Mesothelial cell of epicardium (in vitro differentiated cells): ENCODE measurements at places on chromosomes 3 and 15. TPM values are rescaled to one million over a fixed set of nuclear protein-coding genes. Genes with fewer than 3 reads are reported as not detected.

Gene CPLX3
- 0.14 TPM in 1 of 3 replicates, not detected in the others for total RNA-seq

DNA sequence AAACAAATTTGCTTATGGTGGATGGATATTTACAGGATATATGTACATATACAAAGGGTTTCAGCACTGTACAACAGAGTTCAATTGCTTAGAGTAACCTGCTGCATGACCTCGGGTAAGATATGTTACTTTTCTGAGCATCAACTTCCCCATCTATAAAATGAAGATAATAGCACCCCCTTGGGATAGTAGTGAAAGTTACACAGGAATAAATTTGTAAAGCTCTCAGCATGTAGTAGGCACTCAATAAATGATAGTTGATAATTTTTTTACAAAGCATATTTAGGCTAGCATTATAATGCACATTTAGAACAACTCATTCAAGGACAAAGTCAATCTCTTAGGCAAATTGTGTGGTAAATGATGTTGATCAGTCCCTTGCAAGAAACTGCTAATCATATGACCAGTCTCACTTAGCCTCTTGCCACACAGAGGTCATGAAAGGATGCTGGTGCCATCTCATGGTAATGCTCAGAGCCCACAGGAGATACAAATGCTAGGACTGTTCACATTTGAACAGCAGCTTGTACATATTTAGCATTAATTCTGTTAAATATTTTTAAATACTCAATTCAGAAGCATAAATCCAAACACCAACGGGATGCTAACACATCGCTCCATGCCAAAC lies 123.9 kb downstream of the MAGI1 start:
- H3K4me3 ChIP-seq, result no peak overlapping the region
- no peak overlapping the region for H3K27ac ChIP-seq
- H3K4me1 ChIP-seq, result peaks cover 23% of the 10 kb centered on the region
- peaks cover 10% of the 10 kb centered on the region for H3K36me3 ChIP-seq

DNA sequence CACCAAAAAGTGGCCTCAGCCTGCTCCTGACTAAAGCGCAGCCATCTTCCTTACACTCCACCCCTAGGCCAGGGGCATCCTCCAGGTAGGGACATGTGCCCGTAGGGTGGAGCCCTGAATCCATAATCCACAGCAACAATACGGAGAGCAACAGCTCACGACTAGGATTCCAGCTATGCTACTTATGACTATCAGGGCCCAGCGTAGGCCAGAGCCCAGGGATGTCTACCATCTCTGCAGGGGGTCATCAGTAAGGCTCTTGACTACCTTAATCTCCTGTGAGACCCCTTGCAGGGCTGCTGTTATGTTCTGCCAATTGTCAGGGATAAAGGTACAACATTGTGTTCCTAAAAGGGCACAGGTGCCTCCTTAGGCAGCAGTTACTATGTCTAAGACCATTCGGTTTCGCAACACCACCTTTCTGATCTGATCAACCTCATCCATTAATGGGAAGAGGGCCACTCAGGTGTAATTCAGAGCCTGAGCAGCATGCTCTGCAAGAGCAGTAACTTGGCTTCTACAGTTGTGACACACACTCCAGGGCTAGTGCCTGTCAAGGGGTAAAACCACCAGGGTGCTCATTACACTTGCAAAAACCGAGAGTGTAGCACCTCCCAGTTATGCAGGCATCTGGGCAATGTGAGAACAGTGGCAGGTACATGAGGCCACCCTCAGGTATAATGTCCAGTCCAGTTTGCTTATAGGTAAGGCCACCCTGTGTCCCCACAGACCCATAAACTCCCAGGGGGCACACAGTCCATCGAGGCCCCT lies 11.0 kb downstream of the CCRL2 start:
- H3K27ac ChIP-seq, result no peak overlapping the region
- DNase-seq, result no peak
- H3K27me3 ChIP-seq, result no peaks in the 10 kb centered on the region
- H3K4me1 ChIP-seq, result peaks cover 13% of the 10 kb centered on the region
- H3K36me3 ChIP-seq, result no peaks in the 10 kb centered on the region
- no peak overlapping the region for H3K4me3 ChIP-seq

DNA sequence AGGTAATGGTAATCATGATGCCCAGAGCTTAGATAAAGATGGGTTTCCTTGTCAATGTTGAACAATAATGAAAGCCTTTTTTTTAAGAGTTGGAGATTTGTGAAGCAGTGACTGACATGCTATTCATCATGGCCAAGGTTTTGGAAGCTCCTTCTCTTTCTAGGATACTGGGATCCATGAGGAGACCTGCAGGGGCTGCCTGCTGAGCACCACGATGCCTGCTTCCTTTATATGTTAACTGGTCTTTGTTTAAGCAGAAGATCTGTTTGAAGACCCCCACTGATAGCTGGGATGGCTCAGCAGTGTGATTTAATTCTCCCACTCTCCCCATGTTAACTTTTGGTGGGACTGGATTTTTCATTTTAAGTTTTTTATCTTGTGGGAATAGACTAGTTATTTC lies 15.8 kb downstream of the RBP1 start:
- H3K36me3 ChIP-seq, result peaks cover 43% of the 10 kb centered on the region
- H3K4me1 ChIP-seq, result peaks cover 31% of the 10 kb centered on the region
- no peak overlapping the region for H3K4me3 ChIP-seq
- DNase-seq, result no peak
- no peaks in the 10 kb centered on the region for H3K27me3 ChIP-seq

Gene TXNRD3
- 18.3 to 21.6 TPM (median 18.4 TPM) in 3 replicates for total RNA-seq

GRCh38 chr3:186998937-186999368 lies 68.6 kb downstream of the ST6GAL1 start:
- H3K27ac ChIP-seq, result no peak overlapping the region
- no peaks in the 10 kb centered on the region for H3K27me3 ChIP-seq
- no peak for DNase-seq
- no peak overlapping the region for H3K4me3 ChIP-seq
- H3K4me1 ChIP-seq, result peaks cover 10% of the 10 kb centered on the region

DNA sequence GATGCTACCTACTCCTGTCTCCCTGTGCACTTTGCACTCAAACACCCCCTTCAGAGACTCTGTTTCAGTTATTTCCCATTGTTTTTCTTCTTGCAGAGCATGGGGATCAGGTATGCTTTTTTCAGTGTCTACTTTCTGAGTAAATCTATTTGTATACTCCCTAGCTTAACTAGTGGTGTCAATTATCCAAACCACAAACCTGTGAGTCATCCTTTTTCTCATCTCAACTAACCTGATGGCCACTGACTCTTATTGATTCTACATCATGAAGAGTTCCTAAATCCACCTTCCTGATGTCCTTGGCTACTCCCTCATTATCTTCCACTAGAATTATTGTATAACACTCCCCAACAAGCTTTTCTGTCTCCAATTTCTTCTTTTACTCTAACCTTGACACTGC lies 68.0 kb downstream of the DIPK2A start:
- no peaks in the 10 kb centered on the region for H3K36me3 ChIP-seq
- H3K4me3 ChIP-seq, result no peak overlapping the region
- no peak overlapping the region for H3K27ac ChIP-seq
- no peaks in the 10 kb centered on the region for H3K27me3 ChIP-seq
- DNase-seq, result no peak
- no peaks in the 10 kb centered on the region for H3K4me1 ChIP-seq

Gene TIPARP
- 25.6 to 28.5 TPM (median 27.2 TPM) in 3 replicates for total RNA-seq

DNA sequence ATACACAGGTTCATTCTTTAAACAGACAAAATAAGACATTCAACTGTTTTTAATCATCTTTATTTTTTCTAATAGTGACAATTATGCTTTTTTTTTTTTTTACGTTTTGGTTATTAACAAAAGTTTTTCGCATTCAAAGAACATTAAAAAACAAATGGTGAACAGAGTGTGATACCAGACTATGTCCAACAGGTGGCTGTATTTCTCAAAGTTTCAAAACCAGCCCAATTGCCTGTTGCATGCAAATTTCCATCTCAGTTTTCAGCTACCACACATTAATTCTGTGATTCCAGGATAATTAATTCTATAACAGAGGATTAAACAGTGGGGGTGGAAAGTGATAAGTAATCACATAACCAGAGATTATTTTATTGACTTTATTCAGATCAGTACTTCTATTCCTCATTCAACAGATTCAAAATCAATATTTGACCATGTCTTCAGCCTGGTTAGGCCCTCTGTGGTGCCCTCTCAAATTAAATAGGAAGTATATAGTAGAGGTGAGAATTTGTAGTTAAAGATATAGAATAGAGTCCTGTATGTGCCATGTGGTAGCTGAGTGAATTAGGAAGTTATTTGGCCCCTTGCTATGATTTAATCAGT lies 122.2 kb upstream of the DCBLD2 start:
- H3K4me1 ChIP-seq, result no peaks in the 10 kb centered on the region
- no peak overlapping the region for H3K27ac ChIP-seq
- no peaks in the 10 kb centered on the region for H3K36me3 ChIP-seq

GRCh38 chr15:39887211-39887610 lies 32.9 kb downstream of the GPR176 start:
- peaks cover 3% of the 10 kb centered on the region for H3K4me1 ChIP-seq
- DNase-seq, result no peak
- no peak overlapping the region for H3K27ac ChIP-seq
- no peaks in the 10 kb centered on the region for H3K27me3 ChIP-seq
- no peak overlapping the region for H3K4me3 ChIP-seq

GRCh38 chr3:138948371-138949001 lies 1.5 kb downstream of the FOXL2NB start:
- H3K4me3 ChIP-seq, result no peak overlapping the region
- H3K4me1 ChIP-seq, result peaks cover 15% of the 10 kb centered on the region
- H3K27ac ChIP-seq, result no peak overlapping the region
- DNase-seq, result no peak

Gene TTBK2
- 18.2 to 22.1 TPM (median 21.1 TPM) in 3 replicates for total RNA-seq

- no peak overlapping the region for H3K27ac ChIP-seq
- H3K27me3 ChIP-seq, result peaks cover 12% of the 10 kb centered on the region
- no peak overlapping the region for H3K4me3 ChIP-seq
- H3K4me1 ChIP-seq, result peaks cover 5% of the 10 kb centered on the region
Observed at GRCh38 chr3:36164400-36164799, 215.9 kb upstream of the STAC start.

GRCh38 chr3:20334842-20335241 lies 148.8 kb upstream of the SGO1 start:
- no peak for DNase-seq
- H3K27ac ChIP-seq, result no peak overlapping the region
- no peak overlapping the region for H3K4me3 ChIP-seq
- H3K36me3 ChIP-seq, result no peaks in the 10 kb centered on the region

Gene ERICH6
- total RNA-seq, result 0.24 to 0.68 TPM (median 0.65 TPM) in 3 replicates

Gene CORO2B
- total RNA-seq, result 1.00 to 1.1 TPM (median 1.1 TPM) in 3 replicates

- peak; percentile 64 for DNase-seq
- no peaks in the 10 kb centered on the region for H3K36me3 ChIP-seq
- no peak overlapping the region for H3K4me3 ChIP-seq
- no peak overlapping the region for H3K27ac ChIP-seq
- peaks cover 30% of the 10 kb centered on the region for H3K4me1 ChIP-seq
Observed at GRCh38 chr3:52004163-52004787, 8.6 kb upstream of the RPL29 start.

Gene TRPC1
- total RNA-seq, result 15.5 to 16.0 TPM (median 15.7 TPM) in 3 replicates

Gene DGKG
- total RNA-seq, result 0.04 to 0.38 TPM (median 0.16 TPM) in 3 replicates

DNA sequence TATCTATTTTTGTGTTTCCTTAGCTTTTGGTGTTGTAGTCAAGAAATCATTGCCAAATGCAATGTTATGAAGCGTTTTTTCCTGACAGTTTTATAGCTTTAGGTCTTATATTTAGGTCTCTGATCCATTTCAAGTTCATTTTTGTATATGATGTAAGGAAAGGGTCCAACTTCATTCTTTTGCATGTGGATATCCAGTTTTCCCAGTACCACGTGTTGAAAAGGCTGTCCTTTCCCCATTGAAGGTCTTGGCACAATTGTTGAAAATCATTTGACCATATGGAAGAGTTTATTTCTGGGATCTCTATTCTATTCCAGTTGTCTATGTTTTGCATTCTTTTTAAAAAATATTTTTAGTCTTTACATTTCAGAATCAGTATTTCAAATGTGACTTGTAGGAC lies 14.6 kb upstream of the SNRPN start:
- H3K36me3 ChIP-seq, result peaks cover 16% of the 10 kb centered on the region
- DNase-seq, result no peak
- no peaks in the 10 kb centered on the region for H3K27me3 ChIP-seq
- no peaks in the 10 kb centered on the region for H3K4me1 ChIP-seq
- no peak overlapping the region for H3K27ac ChIP-seq

Gene ERC2
- total RNA-seq, result 14.8 to 16.3 TPM (median 15.6 TPM) in 3 replicates

DNA sequence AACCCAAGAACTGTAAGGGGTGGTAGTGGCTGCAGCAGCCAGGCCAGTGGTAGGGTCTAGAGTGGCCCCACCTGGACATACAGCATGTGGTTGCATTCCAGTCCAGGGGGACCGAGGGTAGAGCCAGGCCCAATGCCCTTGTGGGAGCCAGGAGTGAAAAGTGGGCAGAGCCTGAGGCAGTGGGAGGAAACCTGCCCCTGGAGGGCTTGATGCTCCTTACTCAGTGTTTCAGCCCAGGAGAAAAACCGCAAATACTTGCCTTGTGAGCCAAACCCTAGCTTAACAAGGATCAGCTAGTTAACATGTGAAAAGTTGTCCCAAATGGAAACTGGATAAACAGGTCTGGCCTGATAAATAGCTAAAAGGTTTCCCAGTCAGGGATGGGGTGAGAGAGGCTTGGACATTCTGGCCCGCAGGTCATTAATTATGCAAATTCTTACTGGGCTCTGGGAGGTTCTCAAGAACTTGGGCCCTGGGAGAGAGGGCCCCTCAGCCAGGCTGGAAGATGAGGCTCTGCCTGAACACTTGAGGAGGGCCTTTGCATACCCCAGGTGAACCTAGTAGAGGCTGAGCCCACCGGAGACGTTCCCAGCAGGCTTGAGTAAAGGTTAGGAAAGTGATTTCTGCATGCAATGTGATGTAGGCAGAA lies 222.1 kb downstream of the THSD4 start:
- DNase-seq, result no peak
- H3K4me3 ChIP-seq, result no peak overlapping the region
- no peaks in the 10 kb centered on the region for H3K27me3 ChIP-seq

DNA sequence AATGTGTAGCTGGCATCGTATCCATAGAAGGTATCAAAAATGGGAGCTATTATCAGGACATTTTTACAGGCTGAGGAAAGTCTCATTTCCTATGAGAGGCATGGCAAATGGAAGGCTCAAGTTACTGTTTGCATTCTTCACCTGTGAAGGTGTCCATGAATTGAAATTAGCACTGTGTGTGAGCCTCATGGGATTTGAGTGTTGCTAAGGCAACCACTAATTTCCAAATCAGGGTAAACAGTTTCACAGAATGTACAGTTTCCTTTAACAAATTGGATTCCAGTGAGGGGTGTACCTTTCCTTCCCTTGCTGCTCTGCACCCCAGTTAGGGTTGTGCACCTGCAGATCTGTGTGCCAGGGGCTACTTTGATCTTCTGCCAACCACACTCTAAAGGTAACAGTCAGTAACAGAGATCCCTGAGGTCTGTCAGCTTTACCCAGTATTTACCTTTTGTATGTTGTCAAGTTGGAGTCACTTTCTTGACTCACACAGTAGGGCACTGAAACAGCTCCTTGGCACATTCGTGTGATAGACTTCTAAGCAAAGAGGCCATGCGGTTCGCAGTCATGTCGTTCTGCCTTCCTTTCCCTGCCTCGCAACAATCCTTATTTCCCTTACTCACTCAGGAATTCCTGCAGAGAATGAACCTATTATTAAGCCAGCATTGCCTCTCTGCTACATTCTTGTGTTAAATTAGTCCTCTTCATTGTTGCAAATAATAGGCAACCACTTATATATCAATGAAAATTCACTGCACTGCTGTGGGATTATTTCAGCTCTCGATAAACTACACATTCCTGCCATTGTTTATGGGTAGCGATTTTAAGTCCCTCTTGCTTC lies 129.8 kb upstream of the GBE1 start:
- H3K4me3 ChIP-seq, result no peak overlapping the region
- peaks cover 6% of the 10 kb centered on the region for H3K4me1 ChIP-seq
- DNase-seq, result no peak
